Right ventricle myocardium superior (tissue), 1 donor: ENCODE measurements at places on chromosomes 2 and 18. TPM values are rescaled to one million over a fixed set of nuclear protein-coding genes. Genes with fewer than 3 reads are reported as not detected.

Gene KCNG2
- not detected for total RNA-seq

Gene APCDD1
- 27.0 TPM for total RNA-seq

Gene ZNF385B
- total RNA-seq, result 0.46 TPM

Gene GPAT2
- total RNA-seq, result 6.4 TPM

Gene RTKN
- 17.8 TPM for total RNA-seq

Gene ELOA2
- total RNA-seq, result not detected

Gene TNFRSF11A
- total RNA-seq, result 0.94 TPM

Gene SCYGR4
- not detected for total RNA-seq

Gene GAREM1
- 23.5 TPM for total RNA-seq

Gene CHRND
- not detected for total RNA-seq

Gene CLEC4F
- total RNA-seq, result 0.08 TPM

Gene CCDC85A
- 4.3 TPM for total RNA-seq

Gene LIMS4
- 2.4 TPM for total RNA-seq

Gene NFE2L2
- total RNA-seq, result 45.8 TPM

Gene DGUOK
- 17.7 TPM for total RNA-seq

Gene MATN3
- 0.16 TPM for total RNA-seq

Gene DSG4
- total RNA-seq, result not detected

Gene MFSD2B
- total RNA-seq, result not detected

Gene FAM110C
- 1.9 TPM for total RNA-seq

Gene CPS1
- total RNA-seq, result 3.0 TPM

Gene TMEFF2
- 0.19 TPM for total RNA-seq

Gene IL36A
- total RNA-seq, result not detected

Gene CCDC148
- total RNA-seq, result 1.0 TPM

Gene EVX2
- total RNA-seq, result not detected

Gene MAP4K3
- total RNA-seq, result 37.8 TPM

Gene SCN7A
- total RNA-seq, result 27.7 TPM

Gene FEV
- total RNA-seq, result not detected

Gene UGT1A8
- not detected for total RNA-seq

Gene CEP192
- 22.3 TPM for total RNA-seq

Gene WDR35
- 4.2 TPM for total RNA-seq

Gene REG3G
- total RNA-seq, result not detected

Gene BOLL
- not detected for total RNA-seq

Gene LYPD6B
- total RNA-seq, result not detected

Gene HOXD3
- total RNA-seq, result 0.38 TPM

Gene ANKRD62
- total RNA-seq, result not detected

Gene KIAA2012
- not detected for total RNA-seq

Gene SCG2
- total RNA-seq, result not detected

Gene RAMP1
- 138 TPM for total RNA-seq

Gene MYO1B
- total RNA-seq, result 16.8 TPM

Gene TRIM43
- total RNA-seq, result not detected

Gene SLC4A3
- total RNA-seq, result 503 TPM
